Bronchial epithelial cell (primary cell): ENCODE measurements at places on chromosomes 2 and 18. TPM values are rescaled to one million over a fixed set of nuclear protein-coding genes. Genes with fewer than 3 reads are reported as not detected.

TEKT4 gene
- total RNA-seq, result not detected in 2 replicates

TRIM43 gene
- under 0.01 TPM in 1 of 2 replicates, not detected in the other for total RNA-seq

RDH14 gene
- total RNA-seq, result 15.6 and 18.2 TPM in 2 replicates

PFN4 gene
- under 0.01 and 0.38 TPM in 2 replicates for total RNA-seq

L3MBTL4 gene
- under 0.01 and 1.0 TPM in 2 replicates for total RNA-seq

ZFAND2B gene
- total RNA-seq, result 55.4 and 59.8 TPM in 2 replicates

IL1R1 gene
- total RNA-seq, result 1.6 and 3.1 TPM in 2 replicates

REG1B gene
- total RNA-seq, result not detected in 2 replicates

C2orf78 gene
- total RNA-seq, result not detected in 2 replicates

PIGN gene
- 42.1 and 64.1 TPM in 2 replicates for total RNA-seq

ACSL3 gene
- total RNA-seq, result 166 and 269 TPM in 2 replicates

UGT1A5 gene
- 0.26 and 3.3 TPM in 2 replicates for total RNA-seq

NAPG gene
- 52.2 and 54.5 TPM in 2 replicates for total RNA-seq

LINC00305 gene
- total RNA-seq, result not detected in 2 replicates

RUFY4 gene
- not detected in 2 replicates for total RNA-seq

TUBA3E gene
- total RNA-seq, result not detected in 2 replicates

COL4A3 gene
- under 0.01 and 0.26 TPM in 2 replicates for total RNA-seq

DYNC2LI1 gene
- 8.2 and 12.4 TPM in 2 replicates for total RNA-seq

INPP5D gene
- 24.1 and 26.6 TPM in 2 replicates for total RNA-seq

APCDD1 gene
- total RNA-seq, result under 0.01 and 0.64 TPM in 2 replicates

SULT6B1 gene
- not detected in 2 replicates for total RNA-seq

TM4SF20 gene
- total RNA-seq, result not detected in 2 replicates
